ENCODE measurements at places on chromosomes 2 and 18.

- DNase-seq, result no peak
Measured at GRCh38 chr2:36403675-36404230, 48.2 kb downstream of the CRIM1 start.

- no peak for DNase-seq
Measured at GRCh38 chr2:74261204-74261864, 62.9 kb downstream of the MTHFD2 start.

GRCh38 chr2:30098266-30099005 lies 48.4 kb upstream of the YPEL5 start:
- DNase-seq, result no peak

DNA sequence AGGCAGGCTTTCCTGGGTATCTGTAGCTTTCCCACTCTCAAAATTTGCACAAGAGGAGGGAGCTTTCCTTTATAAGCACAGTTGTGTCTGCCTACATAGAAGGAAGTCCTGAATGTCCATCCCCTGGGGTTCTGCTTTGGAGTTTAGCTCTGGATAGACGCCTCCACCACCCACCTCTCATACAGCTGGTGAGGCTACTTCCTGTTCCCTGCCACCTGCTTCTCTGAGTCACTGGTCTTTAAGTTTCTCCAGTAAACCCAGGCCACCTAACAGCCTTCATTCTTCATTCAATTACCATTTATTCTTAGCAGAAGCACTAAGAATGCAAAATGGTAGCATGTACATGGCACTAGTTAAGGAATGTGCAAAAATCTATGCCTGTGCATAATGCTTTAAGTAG lies 407.8 kb downstream of the CDH2 start:
- DNase-seq, result no peak

- DNase-seq, result no peak
Measured at GRCh38 chr2:22885245-22885644, 499.7 kb upstream of the KLHL29 start.

GRCh38 chr2:63734510-63734909 lies 107.2 kb upstream of the UGP2 start:
- peak; percentile 14 for DNase-seq

- DNase-seq, result peak; percentile 90
Measured at GRCh38 chr2:8682719-8683667, 1.1 kb downstream of the ID2 start.

- no peak for DNase-seq
Measured at GRCh38 chr2:191703079-191703725, 25.3 kb downstream of the NABP1 start.

DNA sequence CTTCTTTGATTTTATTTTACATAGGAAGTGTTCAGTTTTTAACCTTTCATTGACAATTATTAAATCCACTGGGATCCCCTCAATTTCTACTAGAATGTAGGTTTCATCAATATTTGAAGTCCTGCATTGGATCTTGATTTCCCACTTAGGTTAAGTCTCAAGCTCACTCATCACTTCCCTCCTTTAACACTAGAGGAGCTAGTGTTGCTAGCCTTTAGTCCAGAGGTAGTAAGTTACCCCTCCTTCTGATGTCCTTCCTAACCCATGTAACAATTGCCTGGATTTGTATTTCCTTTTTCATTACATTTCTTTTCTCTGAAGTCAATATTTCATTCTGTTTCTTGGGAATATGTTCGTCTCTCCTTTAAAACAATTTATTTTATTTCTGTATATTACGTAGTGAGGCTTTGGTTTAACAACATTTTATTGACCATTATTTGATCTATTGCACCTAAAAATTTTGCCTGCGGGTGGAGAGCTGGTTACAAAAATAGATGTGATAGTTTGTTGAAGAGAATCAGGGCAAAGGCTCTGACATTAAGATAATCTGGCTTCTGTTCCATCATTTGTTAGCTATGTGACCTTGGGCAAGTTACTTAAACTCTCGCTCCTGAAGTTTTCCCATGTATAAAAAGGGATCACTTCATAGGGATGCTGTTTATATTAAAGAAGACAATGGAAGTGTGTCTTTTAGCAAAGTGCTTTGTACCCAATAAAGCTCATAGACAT lies 833.0 kb downstream of the SLC4A3 start:
- DNase-seq, result no peak

DNA sequence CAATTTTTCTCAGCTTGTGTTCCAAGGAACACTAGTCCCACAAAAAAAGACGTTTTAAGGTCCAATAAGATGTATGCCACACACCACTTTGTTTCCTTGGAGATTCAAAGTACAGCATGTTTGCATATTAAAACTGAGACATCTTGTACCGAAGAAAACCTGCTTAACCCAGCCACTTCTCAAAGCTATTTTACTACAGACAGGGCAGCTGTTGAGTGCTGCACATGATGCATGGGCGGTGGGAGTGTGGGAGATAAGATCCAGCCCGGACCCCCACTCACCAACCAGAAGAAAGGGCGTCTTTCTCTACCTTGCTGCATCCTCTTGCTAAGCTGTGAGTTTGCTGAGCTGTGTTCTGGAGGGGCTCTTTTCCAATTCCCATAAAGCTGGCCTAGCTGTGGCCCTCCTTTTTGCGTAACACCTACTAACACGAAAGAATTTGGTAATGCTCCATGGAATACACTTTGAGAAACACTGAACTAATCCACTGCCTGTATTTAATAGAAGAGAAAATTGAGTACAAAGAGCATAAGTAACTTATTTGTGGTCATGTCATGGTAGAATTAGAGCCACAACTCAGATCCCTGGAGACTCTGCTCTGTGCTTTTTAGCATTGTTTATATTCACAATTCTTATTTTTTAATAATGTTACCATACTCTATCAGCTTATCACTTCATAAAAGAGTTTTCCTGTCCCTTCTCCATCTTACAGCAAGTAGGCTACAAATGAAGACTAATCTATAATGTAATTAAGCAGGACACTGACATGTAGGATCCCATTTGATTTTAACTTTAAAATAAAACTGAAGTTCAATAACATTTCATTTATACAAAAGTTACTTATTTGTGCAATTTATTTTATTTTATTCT lies 90.0 kb downstream of the PLEKHM3 start:
- no peak for DNase-seq

DNA sequence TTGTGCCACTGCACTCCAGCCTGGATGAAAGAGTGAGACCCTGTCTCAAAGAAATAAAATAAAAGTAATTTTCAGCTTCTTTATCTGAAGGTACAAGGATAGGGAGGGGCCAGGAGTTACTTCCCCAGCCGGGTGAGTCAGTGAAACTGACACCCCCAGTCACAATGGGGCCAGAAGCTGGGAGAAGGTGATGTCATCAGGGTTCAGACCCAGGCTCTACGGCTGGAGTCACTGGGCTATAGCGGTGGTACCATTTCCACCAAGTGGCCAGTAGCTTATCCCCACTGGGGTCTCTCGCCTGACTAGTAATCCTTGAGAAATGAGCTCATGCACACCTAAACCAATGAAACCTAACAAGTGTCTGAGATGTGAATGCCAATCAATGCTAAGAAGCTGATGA lies 107.9 kb downstream of the ALPK2 start:
- no peak for DNase-seq

GRCh38 chr2:32627441-32627813 lies 423 bp upstream of the TTC27 start:
- no peak for DNase-seq

DNA sequence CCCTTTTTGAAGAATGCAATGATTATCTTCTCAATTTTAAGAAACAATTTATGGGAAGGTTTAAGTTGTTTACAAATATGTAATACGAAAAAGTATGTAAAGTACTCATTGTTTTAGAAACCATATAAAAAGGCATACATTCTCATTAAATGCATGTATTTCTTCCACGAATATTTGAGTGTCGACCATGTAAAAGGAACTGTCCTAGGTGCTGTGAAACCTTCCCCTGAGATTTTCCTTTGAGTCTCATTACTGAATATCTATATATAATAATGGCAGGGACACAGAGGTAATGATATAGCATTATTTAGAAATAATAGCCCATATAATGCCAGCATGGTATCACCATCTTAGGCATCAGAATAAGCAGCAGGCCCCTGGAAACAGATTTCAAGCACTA lies 239.3 kb downstream of the ERBB4 start:
- DNase-seq, result peak; percentile 52

DNA sequence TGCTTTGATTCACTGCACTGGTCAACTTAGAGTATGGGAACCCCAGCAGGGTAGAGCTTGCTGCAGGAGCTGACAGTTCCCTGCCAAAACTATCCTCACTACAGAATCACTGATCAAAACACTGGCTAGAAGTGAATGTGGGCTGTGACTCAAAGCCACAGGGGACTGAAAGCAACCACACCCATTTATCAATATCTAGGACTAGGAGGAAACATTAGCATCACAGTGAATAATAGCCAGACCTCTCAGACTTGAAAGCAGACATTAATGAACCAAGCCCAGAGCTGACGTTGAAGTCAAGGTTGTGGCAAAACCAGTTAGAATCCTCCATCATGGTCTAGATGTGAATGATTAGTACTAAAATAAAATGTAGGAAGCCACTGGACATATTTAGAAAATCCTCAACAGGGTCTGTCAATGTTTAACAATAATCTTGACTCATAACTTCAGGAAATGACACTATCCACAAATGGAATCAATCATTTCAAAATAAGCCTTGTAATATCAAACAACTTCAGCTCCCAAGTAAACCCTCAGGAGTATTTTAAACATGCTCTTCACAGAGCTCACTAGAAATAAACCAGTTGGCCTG lies 131.4 kb downstream of the CDH20 start:
- no peak for DNase-seq

GRCh38 chr18:44325903-44326635 lies 354.6 kb upstream of the SETBP1 start:
- peak; percentile 83 for DNase-seq

- DNase-seq, result no peak
Measured at GRCh38 chr2:235914756-235915155, 253.4 kb downstream of the GBX2 start.

DNA sequence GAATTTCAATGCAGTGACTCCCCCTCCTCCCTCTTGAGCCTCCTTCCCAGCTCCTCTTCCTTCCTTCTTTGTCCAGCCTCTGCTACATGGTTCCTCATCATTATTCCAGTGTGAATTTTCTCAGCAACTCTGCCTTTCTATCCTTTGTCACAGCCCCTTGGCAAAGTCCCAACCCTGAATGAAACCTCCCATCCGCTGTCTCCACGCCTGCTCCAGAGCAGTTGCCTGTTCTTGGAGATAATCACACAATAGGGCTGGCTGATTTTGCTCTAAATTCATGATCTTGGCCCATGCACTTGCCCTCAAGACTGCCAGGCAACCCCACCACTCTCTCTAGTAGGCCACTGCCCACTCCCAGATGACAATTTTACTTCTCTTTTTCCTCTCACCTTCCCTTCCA lies 61.4 kb downstream of the BCL2L11 start:
- DNase-seq, result no peak

DNA sequence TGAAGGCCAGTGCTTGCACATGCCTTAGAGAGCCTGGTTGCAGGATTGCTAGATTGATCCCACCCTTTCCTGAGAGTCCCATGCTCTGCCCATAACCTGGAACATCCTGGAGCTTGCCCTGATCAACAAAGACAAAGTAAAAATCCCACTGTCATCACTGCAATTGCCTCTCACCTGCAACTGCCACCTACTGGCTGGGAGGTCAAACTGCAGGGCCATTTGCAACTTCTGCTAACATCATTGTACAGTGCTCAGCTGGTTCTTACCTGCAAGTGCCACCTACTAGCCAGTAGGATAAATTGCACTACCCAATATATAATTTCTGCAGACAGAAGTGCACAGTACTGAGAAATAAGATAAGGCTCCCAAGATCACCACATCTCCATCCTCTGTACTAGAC lies 947.5 kb downstream of the CPS1 start:
- DNase-seq, result no peak

- DNase-seq, result no peak
Measured at GRCh38 chr18:55627007-55627406, 39.0 kb upstream of the TCF4 start.

GRCh38 chr18:38473535-38473934 lies 907.9 kb upstream of the CELF4 start:
- DNase-seq, result no peak

GRCh38 chr2:126620302-126620701 lies 35.7 kb upstream of the GYPC start:
- no peak for DNase-seq

GRCh38 chr2:237498341-237498740 lies 11.3 kb downstream of the MLPH start:
- no peak for DNase-seq

DNA sequence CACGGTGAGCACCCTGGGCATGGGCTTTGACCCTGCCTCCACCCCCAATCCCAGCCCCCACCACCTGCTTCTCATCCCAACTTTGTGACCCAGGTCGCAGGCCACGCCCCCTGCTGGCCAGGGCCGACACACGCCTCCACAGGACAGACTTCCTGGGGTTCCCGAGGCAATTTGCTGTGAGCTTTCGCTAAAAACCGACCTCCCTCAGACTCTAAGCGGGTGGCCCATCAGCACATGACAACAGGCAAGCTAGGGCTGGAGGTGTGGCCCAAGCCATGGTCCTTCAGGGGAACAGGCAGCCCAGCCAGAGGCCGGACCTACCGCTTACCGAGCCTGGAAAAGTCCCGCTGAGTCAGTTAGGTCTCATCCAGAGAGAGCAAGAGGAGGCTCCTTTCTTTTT lies 31.9 kb downstream of the C1QL2 start:
- no peak for DNase-seq

DNA sequence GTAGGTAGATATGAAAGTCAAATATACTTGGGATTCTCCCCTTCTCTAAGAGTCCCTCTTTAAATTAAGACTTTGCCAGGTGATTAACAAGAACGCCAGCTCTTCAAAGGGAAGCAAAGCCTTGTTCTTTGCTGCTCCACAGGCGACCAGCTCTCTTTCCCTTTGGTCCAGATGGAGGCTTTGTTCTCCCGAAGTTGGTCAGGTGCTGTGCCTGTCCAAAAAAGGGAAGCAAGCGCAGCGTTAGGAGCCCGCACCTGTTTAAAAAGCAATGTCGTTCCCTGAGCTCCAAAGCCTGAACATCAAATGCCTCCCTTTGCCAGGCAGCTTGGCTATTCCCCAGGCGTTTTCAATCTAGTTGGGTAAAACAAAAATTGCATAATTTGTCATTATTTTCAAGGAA lies 1913.1 kb upstream of the PIK3C3 start:
- no peak for DNase-seq

DNA sequence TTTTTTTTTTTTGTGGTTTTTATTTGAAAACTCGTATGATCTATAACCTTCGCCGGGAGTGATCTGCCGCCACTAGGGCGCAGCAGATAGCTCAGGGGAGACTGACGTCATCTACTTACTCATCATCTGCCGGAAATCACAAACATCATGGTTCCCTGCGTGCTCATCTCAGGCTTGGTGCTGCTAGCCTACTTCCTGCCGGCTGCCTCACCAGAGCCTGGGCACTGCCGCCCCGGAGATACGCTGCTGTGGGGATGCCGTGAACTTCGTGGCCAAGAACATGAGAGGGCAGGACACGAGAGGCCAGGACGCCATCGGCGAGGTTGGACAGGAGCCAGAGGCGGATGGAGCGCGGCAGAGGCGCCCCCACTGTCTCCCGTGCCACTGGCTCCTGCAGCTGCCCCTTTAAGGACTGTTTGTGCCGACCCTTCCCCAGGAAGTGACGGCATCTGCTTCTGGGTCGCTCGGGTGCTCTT lies 68.8 kb downstream of the DOK6 start:
- DNase-seq, result no peak

- no peak for DNase-seq
Measured at GRCh38 chr2:152418688-152419087, 83.7 kb downstream of the FMNL2 start.

- no peak for DNase-seq
Measured at GRCh38 chr18:526681-527080, 26.2 kb upstream of the COLEC12 start.

All from NCI-H1417 (cell line).